ENCODE measurements at places on chromosomes 1 and 21. TPM values are rescaled to one million over a fixed set of nuclear protein-coding genes. Genes with fewer than 3 reads are reported as not detected.

- DNase-seq, result no peak
- H3K27me3 ChIP-seq, result no peaks in the 10 kb centered on the region
- H3K4me1 ChIP-seq, result no peaks in the 10 kb centered on the region
- no peak overlapping the region for H3K4me3 ChIP-seq
- H3K27ac ChIP-seq, result no peak overlapping the region
Observed at GRCh38 chr1:200438911-200439310, 29.1 kb upstream of the ZNF281 start.

DNA sequence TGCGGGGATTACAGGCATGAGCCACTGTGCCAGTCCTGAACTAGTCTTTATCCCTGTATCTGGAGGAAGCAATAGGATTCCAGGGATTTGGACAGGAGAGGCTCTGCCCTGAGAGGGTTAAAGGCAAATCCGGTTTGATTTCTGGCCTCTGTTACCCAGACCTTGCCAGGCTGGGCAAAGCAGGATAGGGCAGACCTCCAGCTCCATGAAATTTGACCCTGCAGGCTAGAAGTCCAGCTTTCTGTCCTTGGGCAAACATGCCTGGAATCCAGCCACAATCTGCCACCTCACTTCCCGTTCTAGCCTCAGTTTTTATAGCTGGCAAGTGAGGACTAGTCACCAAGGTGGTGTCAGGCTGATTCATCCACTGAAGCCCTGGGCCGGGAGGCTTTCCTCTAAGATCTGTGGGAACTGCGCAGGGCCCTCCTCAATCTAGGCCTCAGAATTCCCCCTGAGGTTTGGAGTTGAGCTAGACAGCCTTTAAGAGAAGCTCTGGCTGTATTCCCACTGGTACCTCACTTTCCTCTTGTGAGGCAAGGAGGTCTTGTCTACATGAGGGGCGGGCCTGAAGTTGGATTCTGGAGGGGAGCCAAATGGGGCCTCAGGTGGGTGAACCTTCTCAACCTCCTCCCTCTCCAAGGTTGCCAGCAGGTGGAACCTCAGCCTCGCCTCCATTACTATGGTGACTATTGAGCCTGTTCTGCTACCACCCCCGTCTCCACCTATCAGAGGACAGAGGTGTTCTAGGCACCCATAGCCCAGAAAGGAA is 7.0 kb upstream of the P3R3URF start:
- DNase-seq, result no peak
- no peaks in the 10 kb centered on the region for H3K4me1 ChIP-seq
- H3K4me3 ChIP-seq, result no peak overlapping the region
- H3K27ac ChIP-seq, result no peak overlapping the region
- no peaks in the 10 kb centered on the region for H3K27me3 ChIP-seq

- H3K27ac ChIP-seq, result no peak overlapping the region
- no peaks in the 10 kb centered on the region for H3K36me3 ChIP-seq
- no peak for DNase-seq
- H3K4me3 ChIP-seq, result no peak overlapping the region
Observed at GRCh38 chr21:41149199-41149598, 18.8 kb upstream of the BACE2 start.

GRCh38 chr21:26800455-26800854 is 44.8 kb downstream of the ADAMTS1 start:
- H3K36me3 ChIP-seq, result no peaks in the 10 kb centered on the region
- no peak for DNase-seq
- no peak overlapping the region for H3K27ac ChIP-seq
- H3K4me3 ChIP-seq, result no peak overlapping the region
- H3K4me1 ChIP-seq, result no peaks in the 10 kb centered on the region

GRCh38 chr1:185813401-185813979 is 79.3 kb downstream of the HMCN1 start:
- H3K27ac ChIP-seq, result no peak overlapping the region
- no peaks in the 10 kb centered on the region for H3K27me3 ChIP-seq
- no peaks in the 10 kb centered on the region for H3K36me3 ChIP-seq
- H3K4me3 ChIP-seq, result no peak overlapping the region
- no peak for DNase-seq

DNA sequence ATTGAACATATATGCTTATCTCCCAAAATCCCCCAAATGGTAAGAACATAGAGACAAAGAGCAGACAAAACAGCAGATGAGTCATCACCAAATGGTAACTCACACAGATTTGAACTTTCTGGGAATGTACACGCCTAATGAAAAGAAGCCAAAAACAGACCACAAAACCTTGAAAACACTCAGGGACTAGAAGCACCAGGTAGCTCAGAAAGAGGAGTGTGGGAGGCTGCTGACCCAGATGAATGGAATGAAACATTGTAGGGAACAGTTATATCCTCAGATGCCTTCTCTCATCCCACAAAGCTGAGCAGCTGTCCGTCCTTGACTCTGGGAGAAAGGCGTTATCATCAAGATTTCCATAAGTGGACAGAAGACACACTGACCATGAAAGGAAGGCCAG is 307.0 kb upstream of the USP25 start:
- no peak overlapping the region for H3K4me3 ChIP-seq
- H3K27me3 ChIP-seq, result no peaks in the 10 kb centered on the region
- DNase-seq, result no peak
- peaks cover 5% of the 10 kb centered on the region for H3K4me1 ChIP-seq
- no peak overlapping the region for H3K27ac ChIP-seq

SHE gene
- total RNA-seq, result not detected

KIF26B gene
- 0.24 TPM for total RNA-seq

DNA sequence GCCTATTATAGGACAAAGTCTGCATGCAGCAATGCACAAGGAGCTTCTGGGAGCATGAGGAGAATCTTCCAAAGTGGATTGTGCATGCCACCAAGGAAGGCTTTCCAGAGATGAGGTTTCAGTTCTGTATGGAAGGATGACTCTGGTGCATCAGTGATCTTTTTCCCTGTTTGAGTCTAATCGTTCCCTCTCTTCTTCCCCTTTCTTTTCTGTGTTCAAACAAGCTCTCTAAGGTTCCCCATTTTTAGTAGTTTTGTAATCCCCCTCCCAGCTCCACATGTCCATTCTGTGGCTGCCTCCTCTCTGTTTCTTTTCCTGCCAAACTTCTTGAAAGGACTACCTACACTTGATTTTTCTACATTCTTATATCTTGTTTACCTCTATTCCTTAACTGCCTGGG is 43.3 kb upstream of the USP25 start:
- H3K27me3 ChIP-seq, result no peaks in the 10 kb centered on the region
- no peaks in the 10 kb centered on the region for H3K4me1 ChIP-seq
- no peak overlapping the region for H3K4me3 ChIP-seq
- no peaks in the 10 kb centered on the region for H3K36me3 ChIP-seq
- no peak overlapping the region for H3K27ac ChIP-seq
- DNase-seq, result no peak

DNA sequence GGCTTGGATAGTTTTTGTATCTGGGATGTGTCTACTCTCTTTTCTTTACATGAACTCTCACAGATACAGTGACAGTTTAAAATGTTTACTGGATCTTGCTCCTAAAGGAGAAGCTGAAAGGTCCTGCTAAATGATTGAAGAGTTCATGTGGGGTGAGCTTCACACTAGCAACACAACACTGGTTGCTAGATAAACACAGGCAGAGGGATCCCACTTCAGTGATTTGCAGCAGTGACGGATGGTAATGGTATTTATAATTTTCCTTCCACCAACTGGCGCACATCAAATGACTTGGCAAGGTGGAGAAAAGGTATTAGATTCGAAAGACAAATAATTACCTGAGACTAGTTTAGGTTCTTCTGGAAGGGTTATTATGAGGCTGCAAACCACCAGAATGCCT is 270.2 kb downstream of the TBX15 start:
- H3K4me3 ChIP-seq, result no peak overlapping the region
- no peaks in the 10 kb centered on the region for H3K4me1 ChIP-seq
- H3K36me3 ChIP-seq, result no peaks in the 10 kb centered on the region
- no peak for DNase-seq
- no peak overlapping the region for H3K27ac ChIP-seq

DNA sequence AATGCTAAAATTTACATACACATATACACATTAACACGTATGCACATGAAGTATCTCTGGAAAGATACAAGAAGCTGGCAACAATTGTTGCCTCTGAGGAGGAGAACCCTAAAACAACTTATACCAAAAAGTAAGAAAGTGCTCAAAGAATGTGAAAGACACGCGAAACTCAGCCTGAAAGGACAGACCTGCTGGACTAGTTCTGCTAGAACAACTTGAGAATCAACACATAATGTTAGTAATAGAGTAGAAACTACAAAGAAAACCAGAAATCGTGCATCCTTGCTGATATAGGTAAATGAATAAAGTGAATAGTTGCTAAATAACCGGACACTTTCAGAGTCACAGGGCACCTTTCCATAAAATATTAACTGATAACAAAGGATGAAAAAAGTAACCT is 242.5 kb downstream of the RERE start:
- H3K4me3 ChIP-seq, result no peak overlapping the region
- H3K27me3 ChIP-seq, result no peaks in the 10 kb centered on the region
- H3K36me3 ChIP-seq, result no peaks in the 10 kb centered on the region
- no peak for DNase-seq

CFHR4 gene
- total RNA-seq, result not detected

DNA sequence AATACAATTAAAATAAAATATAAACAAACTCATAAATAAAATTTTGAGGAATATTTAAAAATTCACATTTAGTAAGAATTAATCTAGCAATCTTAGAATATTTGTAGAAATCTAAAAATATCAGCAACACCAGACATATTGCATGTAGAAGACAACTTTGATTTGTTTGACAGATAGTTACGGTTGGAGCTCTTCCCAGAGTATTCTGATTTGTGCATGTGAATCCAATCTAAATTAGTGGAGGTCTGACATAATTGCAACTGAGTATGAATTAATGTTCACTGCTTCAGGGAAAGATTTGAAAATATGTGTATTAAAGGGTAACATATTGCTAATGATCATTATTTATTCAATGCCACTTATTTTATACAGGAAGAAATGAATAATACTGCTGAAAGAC is 1546.2 kb downstream of the BRINP3 start:
- no peak for DNase-seq
- H3K27ac ChIP-seq, result no peak overlapping the region
- no peaks in the 10 kb centered on the region for H3K36me3 ChIP-seq
- H3K4me1 ChIP-seq, result no peaks in the 10 kb centered on the region

DNA sequence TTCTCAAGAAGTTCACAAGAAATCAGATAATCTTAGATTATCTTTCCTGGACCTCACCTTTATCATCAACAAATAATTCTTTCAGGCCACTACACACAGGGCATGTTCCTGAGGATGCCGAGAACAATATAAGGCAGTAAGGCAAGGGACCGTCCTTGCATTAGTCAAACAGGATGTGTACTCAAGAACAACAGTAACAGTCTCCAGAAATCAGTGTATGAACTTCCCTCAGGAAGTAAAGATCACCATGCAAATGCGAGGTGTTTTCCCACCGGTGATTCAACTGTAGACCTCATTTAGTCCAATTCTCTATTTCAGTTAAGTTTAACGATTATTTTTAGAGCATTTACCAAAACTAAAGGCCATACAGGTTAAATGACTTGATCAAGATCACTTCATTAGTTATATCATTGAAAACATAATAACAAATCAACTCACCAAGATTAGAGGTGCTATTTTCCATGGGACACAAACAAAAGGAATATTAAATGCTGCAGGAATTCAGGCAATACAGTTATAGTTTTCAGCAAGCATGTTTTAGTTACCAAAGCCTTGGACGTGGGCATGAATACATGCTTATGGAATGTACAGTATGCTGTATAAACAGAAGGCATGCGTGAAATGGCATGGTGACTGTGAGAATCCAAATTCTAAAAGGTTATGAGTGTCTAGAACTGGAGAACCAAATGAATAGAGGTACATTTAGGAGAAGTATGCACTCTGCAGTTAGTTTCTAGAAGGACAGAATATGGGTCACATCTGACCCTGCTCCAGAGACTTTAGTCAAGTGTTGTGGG is 145.2 kb downstream of the TNR start:
- DNase-seq, result no peak
- no peaks in the 10 kb centered on the region for H3K27me3 ChIP-seq
- H3K4me1 ChIP-seq, result no peaks in the 10 kb centered on the region

CELA2B gene
- total RNA-seq, result not detected

- H3K27ac ChIP-seq, result no peak overlapping the region
- no peaks in the 10 kb centered on the region for H3K4me1 ChIP-seq
- H3K27me3 ChIP-seq, result no peaks in the 10 kb centered on the region
- H3K36me3 ChIP-seq, result no peaks in the 10 kb centered on the region
- H3K4me3 ChIP-seq, result no peak overlapping the region
Observed at GRCh38 chr1:85116856-85117255, 68.6 kb upstream of the MCOLN3 start.

- H3K27ac ChIP-seq, result no peak overlapping the region
- no peak overlapping the region for H3K4me3 ChIP-seq
- H3K27me3 ChIP-seq, result no peaks in the 10 kb centered on the region
- H3K4me1 ChIP-seq, result no peaks in the 10 kb centered on the region
- no peaks in the 10 kb centered on the region for H3K36me3 ChIP-seq
Observed at GRCh38 chr1:50775740-50776139, 184.3 kb downstream of the FAF1 start.

ST6GALNAC3 gene
- total RNA-seq, result 0.38 TPM

CYP4A22 gene
- total RNA-seq, result not detected

DNA sequence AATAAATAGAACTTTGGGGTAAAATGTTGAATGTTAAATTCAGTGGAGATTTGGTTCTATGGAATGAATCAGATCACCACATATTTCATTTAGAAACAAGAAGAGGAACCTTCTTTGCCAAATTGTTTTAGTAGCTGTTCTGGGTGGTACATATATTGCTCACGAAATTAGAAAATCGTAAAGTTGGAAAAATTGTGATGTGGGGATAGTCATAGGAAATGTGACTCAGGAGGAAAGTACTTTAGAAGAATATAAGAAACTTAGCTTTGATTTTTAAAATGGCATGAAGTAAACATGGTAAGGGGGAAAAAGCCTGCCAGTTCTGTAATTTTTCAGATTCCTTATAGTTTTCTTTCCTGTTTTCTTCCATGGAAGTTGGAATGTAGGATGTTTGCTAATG is 27.4 kb downstream of the RRP15 start:
- H3K27ac ChIP-seq, result no peak overlapping the region
- H3K36me3 ChIP-seq, result peaks cover 18% of the 10 kb centered on the region
- no peaks in the 10 kb centered on the region for H3K4me1 ChIP-seq

GRCh38 chr1:98304888-98305287 is 356.6 kb upstream of the SNX7 start:
- H3K36me3 ChIP-seq, result no peaks in the 10 kb centered on the region
- no peak overlapping the region for H3K27ac ChIP-seq
- H3K27me3 ChIP-seq, result no peaks in the 10 kb centered on the region
- H3K4me1 ChIP-seq, result no peaks in the 10 kb centered on the region
- no peak overlapping the region for H3K4me3 ChIP-seq
- DNase-seq, result no peak

GRCh38 chr1:57854436-57854835 is 430.6 kb upstream of the DAB1 start:
- DNase-seq, result no peak
- no peaks in the 10 kb centered on the region for H3K36me3 ChIP-seq
- no peak overlapping the region for H3K4me3 ChIP-seq
- no peak overlapping the region for H3K27ac ChIP-seq
- H3K27me3 ChIP-seq, result no peaks in the 10 kb centered on the region

Measured in naive thymus-derived CD4-positive, alpha-beta T cell (primary cell).